Mesothelial cell of epicardium (in vitro differentiated cells): ENCODE measurements at places on chromosomes 12 and 14. TPM values are rescaled to one million over a fixed set of nuclear protein-coding genes. Genes with fewer than 3 reads are reported as not detected.
A peak's percentile ranks its signal among the peaks of the same experiment; 100 is the strongest.

GRCh38 chr14:51460011-51460410 is 191.7 kb upstream of the FRMD6 start:
- H3K4me3 ChIP-seq = no peak overlapping the region
- no peak for DNase-seq

DNA sequence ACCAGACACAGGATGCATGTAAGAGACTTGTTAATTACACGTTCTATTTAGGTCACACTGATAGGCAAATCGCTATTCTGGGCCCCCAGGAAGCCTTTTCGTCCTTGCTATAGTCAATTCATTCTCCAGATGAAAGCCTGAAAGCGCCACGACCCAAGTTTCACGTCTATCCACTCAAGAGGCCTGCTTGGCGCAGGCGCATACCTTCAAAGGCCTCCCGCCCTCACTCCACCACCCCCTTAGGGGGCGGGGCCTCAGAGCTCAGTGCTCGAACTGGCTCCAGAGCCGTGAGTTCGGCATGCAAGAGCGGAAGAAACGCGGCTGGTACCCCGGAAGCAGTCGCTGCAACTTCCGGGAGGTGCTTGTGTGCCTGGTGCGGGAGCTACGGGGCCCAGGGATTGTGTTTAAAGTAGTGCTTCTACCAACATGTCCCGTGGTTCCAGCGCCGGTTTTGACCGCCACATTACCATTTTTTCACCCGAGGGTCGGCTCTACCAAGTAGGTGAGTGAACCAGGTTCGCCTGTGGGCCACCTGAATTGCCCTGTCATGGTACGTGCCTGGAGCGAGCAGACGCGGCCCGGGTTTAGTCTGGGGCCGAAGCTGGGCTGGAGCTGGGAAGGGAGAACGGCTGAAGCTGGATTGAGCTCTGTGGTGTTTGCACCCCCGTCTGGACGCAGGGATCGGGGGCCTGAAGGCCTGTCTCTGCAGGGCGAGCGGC is at the start of gene PSMA6:
Gene PSMA6 (plus strand): TSS at position 332 of the 719 bp plus-strand sequence. CDS start 95 bp downstream, at position 427.
- H3K4me3 ChIP-seq = peak within 1 kb of the TSS; percentile 100
- no peaks in the 10 kb centered on the region for H3K36me3 ChIP-seq
- peaks cover 32% of the 10 kb centered on the region for H3K4me1 ChIP-seq
- no peaks in the 10 kb centered on the region for H3K27me3 ChIP-seq
- H3K27ac ChIP-seq = peak within 1 kb of the TSS; percentile 100

- H3K27ac ChIP-seq = peak overlapping the region; percentile 48
- peaks cover 21% of the 10 kb centered on the region for H3K4me1 ChIP-seq
- DNase-seq = no peak
- H3K27me3 ChIP-seq = no peaks in the 10 kb centered on the region
- no peak overlapping the region for H3K4me3 ChIP-seq
Measured at GRCh38 chr12:26803552-26803951, 29.4 kb downstream of the ITPR2 start.

DNA sequence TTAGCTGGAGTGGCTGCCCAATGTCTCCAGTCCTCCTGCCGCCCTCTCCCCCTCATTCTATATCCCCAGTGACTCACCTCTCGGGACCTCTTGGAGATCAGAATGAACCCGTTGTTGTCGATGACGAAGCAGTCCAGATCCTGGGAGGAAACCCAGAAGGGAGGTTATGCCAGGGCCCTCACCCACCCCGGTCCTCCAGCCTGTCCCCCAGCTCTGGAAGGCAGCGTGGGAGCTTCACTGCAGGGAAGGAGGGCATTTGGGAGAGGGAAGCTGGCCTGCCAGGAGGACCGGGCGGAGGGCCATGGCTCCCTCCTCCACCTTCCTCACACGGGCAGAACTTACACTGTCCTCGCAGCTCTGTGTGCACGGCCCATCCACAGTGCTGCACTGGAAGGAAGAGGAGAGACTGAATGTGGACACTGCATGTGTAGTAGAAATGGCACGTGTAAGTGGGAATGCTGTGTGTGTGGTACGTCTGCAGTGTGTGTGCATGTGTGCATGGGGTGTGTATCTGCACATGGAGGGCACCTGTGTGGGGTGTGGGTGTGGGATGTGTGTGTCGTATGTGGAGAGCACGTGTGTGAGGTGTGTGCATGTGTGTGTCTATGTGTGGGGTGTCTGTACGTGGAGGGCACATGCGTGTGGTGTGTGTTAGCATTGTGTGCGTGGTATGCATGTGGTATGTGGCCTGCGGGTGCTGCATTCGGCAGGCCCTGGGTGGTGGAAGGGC is 10.0 kb upstream of the LRTM2 start:
- no peak overlapping the region for H3K4me3 ChIP-seq
- no peak overlapping the region for H3K27ac ChIP-seq
- peaks cover 12% of the 10 kb centered on the region for H3K27me3 ChIP-seq
- no peaks in the 10 kb centered on the region for H3K36me3 ChIP-seq
- no peaks in the 10 kb centered on the region for H3K4me1 ChIP-seq

GRCh38 chr12:76113800-76114757 is 29.6 kb upstream of the NAP1L1 start:
- H3K27ac ChIP-seq = no peak overlapping the region
- no peak overlapping the region for H3K4me3 ChIP-seq
- H3K27me3 ChIP-seq = no peaks in the 10 kb centered on the region
- H3K36me3 ChIP-seq = no peaks in the 10 kb centered on the region
- no peaks in the 10 kb centered on the region for H3K4me1 ChIP-seq

DNA sequence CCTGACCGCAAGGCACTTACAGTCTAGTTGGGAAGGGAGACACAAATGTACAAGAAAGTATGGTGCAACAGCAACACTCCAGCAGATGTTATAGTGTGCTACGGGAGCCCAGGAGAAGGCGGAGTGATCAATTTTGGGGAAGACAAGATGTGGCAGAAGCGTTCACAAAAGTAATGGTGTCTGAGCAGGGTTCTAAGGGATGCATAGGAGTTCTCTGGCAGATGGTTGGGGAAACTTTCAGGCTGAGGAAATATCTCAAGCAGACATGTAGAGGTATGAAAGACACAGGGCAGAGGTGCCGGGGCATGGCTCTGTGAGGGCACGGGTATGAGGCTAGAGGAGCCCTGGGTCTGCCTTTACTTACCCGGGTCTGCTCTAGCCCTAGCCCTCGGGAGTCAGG is 5.1 kb upstream of the TNFRSF1A start:
- no peak overlapping the region for H3K27ac ChIP-seq
- no peaks in the 10 kb centered on the region for H3K36me3 ChIP-seq
- H3K27me3 ChIP-seq = no peaks in the 10 kb centered on the region
- no peak overlapping the region for H3K4me3 ChIP-seq
- peaks cover 28% of the 10 kb centered on the region for H3K4me1 ChIP-seq
- no peak for DNase-seq

DNA sequence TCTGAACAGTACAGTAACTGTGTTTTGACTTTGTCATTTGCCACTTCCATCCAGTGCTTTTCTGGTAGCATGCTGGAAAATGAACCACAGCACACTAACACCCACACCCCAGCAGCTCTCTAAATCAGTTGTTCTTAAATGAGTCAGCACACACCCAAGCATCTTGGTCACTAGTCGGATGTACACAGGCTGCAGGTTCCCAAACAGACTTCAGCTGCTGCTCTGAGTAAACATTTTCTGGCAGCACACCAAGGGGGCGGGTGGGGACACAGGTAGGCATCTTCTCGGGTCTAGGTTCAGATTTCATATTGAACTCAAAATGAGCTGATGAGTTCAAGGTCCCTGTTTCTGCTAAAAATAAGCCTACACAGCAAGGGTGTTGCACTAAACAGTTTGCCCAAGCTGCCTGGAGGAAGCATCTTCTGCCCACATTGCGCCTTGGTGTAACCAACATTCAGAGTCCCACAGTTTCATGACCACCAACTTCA is 39.8 kb downstream of the IFNG start:
- H3K4me1 ChIP-seq = peaks cover 5% of the 10 kb centered on the region
- no peak for DNase-seq
- no peaks in the 10 kb centered on the region for H3K27me3 ChIP-seq
- H3K4me3 ChIP-seq = no peak overlapping the region
- no peak overlapping the region for H3K27ac ChIP-seq
- H3K36me3 ChIP-seq = no peaks in the 10 kb centered on the region

DNA sequence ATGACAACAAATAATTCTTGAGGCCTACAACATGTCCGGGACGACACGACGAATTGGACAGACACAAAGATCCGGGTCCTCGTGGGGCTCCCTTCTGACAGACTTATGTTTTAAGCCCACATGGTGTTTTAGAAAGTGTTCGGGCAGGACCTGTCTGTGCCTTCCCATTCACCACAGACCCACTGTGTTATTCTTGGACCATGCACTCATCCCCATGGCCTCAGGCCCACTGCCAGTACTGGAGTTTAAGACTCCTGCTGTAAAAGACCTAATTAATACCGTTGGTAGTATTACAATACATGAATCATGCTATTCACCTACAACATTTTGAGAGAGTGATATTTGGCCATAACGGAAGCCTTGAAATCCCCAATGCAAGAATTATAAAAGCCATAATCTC is 20.0 kb downstream of the SLC15A4 start:
- DNase-seq = no peak
- no peak overlapping the region for H3K4me3 ChIP-seq
- no peaks in the 10 kb centered on the region for H3K4me1 ChIP-seq
- no peak overlapping the region for H3K27ac ChIP-seq
- no peaks in the 10 kb centered on the region for H3K27me3 ChIP-seq
- H3K36me3 ChIP-seq = peaks cover 47% of the 10 kb centered on the region

DNA sequence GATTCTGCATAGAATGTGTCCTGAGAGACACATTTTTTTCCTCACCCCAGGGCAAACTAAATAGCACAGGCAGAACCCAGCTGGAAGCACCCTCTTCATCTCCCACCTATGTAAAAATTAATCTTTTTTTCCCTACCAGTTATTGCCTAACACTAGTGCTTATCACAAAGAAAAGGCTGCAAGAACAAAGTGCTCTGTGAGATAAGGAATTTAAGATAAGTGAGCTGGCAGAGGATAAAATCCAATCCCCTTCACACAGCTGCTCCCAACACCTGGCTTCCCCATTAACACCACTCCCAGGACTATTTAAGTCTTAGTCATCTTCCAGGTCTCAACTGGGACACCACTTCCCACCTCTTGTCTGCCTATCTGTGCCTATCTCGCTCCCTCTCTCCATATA is 75.2 kb downstream of the TTC9 start:
- H3K27me3 ChIP-seq = peaks cover 1% of the 10 kb centered on the region
- DNase-seq = no peak
- no peak overlapping the region for H3K4me3 ChIP-seq
- peaks cover 7% of the 10 kb centered on the region for H3K4me1 ChIP-seq
- H3K36me3 ChIP-seq = no peaks in the 10 kb centered on the region
- H3K27ac ChIP-seq = no peak overlapping the region

DNA sequence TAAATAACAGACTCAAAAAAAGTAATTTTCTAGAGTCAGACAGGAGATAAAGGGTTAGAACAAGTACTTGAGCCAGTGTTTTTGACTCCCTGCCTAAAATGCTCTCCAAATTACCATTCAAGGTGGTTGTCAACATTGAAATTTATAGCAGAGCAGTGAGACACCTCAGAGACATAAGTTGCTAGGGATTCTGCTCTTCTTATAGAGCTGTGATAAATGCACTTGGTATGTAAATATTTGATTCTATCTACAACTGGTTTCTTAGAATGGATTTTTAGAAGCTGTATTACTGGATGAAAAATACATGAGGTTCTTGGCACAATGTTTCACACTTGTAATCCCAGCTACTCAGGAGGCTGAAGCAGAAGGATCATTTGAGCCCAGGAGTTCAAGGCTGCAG is 83.9 kb upstream of the OSBPL8 start:
- no peaks in the 10 kb centered on the region for H3K4me1 ChIP-seq
- no peaks in the 10 kb centered on the region for H3K36me3 ChIP-seq
- no peak overlapping the region for H3K4me3 ChIP-seq
- no peaks in the 10 kb centered on the region for H3K27me3 ChIP-seq
- no peak overlapping the region for H3K27ac ChIP-seq

- H3K27ac ChIP-seq = no peak overlapping the region
- H3K27me3 ChIP-seq = peaks cover 54% of the 10 kb centered on the region
- DNase-seq = peak; percentile 64
- peaks cover 19% of the 10 kb centered on the region for H3K4me1 ChIP-seq
- H3K36me3 ChIP-seq = no peaks in the 10 kb centered on the region
Measured at GRCh38 chr12:1583421-1584078, 10.8 kb downstream of the FBXL14 start.

DNA sequence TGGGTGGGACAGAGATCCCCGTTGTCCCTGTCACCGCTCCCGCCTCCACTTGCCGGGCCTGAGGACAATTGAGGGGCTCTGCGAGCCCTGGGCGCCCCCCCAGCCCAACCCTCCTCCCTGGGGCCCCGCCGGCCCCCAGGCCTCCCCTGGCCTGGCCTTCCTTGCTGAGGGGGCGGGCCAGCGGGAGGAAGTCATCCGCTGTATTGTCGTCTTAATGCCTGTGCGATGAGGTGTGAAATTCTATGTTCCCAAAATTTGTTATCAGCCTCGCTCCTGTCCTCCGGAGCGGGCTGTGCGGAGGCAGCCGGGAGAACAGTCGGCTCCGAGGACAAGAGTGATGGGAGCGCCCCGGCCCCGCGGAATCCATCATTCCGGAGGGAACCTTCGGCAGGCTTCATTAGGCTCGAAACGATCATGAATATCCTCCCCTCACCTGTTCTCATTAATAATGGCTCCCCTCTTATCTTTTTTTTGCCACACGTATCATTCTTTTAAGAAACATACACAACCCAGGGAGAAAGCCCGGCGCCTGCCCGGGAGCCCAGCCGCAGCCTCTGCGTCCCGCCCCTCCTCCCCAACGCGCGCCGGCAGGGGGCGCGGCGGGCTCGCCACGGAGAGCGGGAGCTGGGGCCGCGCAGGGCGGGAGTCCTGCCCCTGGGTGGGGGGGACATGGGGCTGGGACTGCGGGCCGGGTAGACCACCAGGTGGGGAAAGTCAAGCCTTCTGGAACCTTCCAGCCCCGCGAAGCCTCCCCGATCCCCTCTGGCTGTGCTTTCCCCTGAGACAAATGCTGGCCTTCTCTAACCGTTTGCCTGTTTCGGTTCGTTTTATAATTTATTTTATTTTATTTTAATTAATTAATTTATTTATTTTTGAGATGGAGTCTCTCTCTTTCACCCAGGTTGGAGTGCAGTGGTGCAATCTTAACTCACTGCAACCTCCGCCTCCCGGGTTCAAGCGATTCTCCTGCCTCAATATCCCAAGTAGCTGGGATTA is 17.1 kb upstream of the DLK1 start:
- H3K4me3 ChIP-seq = peak overlapping the region; percentile 61
- peaks cover 32% of the 10 kb centered on the region for H3K4me1 ChIP-seq
- H3K36me3 ChIP-seq = no peaks in the 10 kb centered on the region
- H3K27ac ChIP-seq = peak overlapping the region; percentile 94
- H3K27me3 ChIP-seq = peaks cover 6% of the 10 kb centered on the region

- no peaks in the 10 kb centered on the region for H3K27me3 ChIP-seq
- peak; percentile 74 for DNase-seq
- peak overlapping the region; percentile 100 for H3K27ac ChIP-seq
- peaks cover 12% of the 10 kb centered on the region for H3K36me3 ChIP-seq
Measured at GRCh38 chr12:104288635-104289274, 14.8 kb upstream of the EID3 start.

RAPGEF3 gene
- total RNA-seq = 18.0 to 20.9 TPM (median 19.4 TPM) in 3 replicates

TAS2R14 gene
- total RNA-seq = 4.5 to 6.7 TPM (median 5.4 TPM) in 3 replicates

NFE2 gene
- total RNA-seq = 0.45 to 0.75 TPM (median 0.47 TPM) in 3 replicates

RXYLT1 gene
- total RNA-seq = 20.6 to 22.7 TPM (median 21.0 TPM) in 3 replicates

KCNH3 gene
- 1.8 to 2.5 TPM (median 2.3 TPM) in 3 replicates for total RNA-seq

DAD1 gene
- 140 to 141 TPM (median 141 TPM) in 3 replicates for total RNA-seq

ACSS3 gene
- total RNA-seq = 22.9 to 24.3 TPM (median 23.4 TPM) in 3 replicates

AHNAK2 gene
- 2.4 to 2.8 TPM (median 2.6 TPM) in 3 replicates for total RNA-seq

PIANP gene
- total RNA-seq = 3.7 to 6.0 TPM (median 3.9 TPM) in 3 replicates
